ENCODE measurements at places on chromosomes 5 and 9.
A peak's percentile ranks its signal among the peaks of the same experiment; 100 is the strongest.

- no peak for DNase-seq
Measured at GRCh38 chr9:38138276-38138675, 69.2 kb upstream of the SHB start.

DNA sequence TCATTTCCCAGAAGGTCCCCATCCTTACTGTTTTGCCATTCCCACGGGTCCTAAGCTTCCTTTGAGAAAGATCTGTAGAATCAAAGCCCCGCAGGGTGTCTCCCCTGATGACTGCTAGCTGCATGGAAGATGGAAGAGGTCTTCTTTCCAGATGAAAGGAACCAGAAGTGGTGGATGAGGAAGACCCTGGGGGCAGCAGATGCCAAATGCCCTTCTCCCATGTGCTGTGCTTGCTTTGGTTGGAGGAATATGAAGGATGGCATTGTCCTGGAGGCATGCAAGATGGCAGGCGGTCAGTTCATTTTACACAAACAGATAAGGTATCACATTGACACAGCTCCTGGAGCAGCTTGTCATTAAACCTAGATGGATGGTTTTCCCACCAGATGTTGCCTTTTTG is 25.8 kb upstream of the CER1 start:
- no peak for DNase-seq

DNA sequence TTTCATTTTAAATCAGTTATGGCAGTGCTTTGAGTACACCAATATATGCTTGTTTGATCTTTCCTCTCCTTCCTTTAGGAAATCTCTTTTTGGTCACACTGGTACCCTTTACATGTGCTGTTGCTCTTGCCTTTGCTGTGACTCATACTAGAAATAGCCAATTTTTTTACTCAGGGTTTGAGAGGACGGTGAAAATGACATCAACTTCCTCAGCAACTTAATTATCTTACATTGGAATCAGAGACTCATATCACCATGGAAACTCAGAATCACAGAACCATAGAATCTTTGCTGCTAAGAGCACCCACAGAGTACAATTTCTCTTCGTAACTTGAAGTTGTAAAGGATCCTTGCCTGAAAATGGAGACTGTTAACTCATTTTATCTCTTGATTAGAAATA is 13.8 kb upstream of the ZNF300 start:
- peak; percentile 33 for DNase-seq

DNA sequence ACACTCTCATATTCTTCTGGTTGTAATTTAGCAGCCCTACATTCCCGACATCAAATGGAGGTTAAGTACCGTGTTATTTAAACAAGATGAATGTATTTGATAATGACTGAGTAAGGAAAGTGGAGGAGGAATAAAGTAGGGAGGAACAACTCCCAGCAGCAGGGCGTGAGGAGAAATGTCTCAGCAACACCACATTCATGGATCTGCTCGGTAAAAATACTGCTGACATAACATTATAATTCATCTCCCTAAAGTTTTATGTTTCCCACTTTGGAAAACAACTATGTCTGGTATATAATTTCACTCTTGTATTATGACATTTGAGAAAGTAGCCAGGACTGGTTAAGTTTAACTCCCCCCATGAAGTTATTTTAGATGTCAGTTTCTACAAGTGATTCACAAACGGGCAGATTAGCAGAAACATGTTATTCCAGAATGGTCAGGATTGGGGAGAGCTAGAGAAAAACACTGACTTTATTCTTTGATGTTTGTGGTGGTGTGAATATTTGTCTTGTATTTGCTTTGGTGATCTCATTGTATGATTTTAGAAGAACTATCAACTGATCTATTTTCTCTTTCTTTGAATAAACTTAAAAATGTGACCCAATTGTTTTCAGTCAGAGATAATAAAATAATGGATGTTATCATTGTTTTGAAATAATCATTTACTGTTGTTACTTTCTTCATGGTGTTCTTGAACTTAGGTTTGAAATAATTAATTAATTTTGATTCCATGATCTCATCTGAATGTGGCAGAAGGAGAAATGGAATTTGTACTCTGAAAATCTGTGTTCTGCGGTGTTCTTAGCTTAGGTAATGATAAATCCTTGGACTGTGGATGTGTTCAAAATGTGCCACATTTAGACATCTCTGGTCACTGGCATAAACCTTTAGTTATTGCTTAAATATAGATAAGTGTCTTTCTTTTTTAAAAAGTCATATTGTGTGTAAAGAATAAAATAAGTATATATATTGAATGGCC is 303.6 kb upstream of the ZNF608 start:
- DNase-seq: no peak

DNA sequence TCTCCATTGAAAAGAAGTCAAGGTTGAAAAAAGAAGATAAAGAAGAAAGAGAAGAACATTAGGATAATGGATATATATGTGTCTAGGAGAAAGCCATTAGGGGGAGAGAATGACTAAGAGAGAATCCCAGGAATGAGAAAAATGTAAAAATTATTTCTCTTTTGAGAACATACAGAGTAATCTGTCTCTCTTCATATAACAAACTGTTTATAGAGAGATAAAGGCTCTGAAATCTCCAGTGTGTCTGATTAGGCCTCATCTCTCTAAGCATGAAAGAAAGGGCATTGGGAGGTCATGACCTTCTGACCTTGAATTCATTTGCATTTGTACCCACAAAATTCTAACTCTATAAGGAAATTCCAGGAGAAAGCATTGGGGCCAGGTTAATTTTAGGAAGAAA is 3.5 kb upstream of the MPDZ start:
- DNase-seq: no peak

All from mammary epithelial cell (primary cell).